Nucleus accumbens (tissue), 56 donors: ENCODE measurements at places on chromosomes 11 and 22.

DNA sequence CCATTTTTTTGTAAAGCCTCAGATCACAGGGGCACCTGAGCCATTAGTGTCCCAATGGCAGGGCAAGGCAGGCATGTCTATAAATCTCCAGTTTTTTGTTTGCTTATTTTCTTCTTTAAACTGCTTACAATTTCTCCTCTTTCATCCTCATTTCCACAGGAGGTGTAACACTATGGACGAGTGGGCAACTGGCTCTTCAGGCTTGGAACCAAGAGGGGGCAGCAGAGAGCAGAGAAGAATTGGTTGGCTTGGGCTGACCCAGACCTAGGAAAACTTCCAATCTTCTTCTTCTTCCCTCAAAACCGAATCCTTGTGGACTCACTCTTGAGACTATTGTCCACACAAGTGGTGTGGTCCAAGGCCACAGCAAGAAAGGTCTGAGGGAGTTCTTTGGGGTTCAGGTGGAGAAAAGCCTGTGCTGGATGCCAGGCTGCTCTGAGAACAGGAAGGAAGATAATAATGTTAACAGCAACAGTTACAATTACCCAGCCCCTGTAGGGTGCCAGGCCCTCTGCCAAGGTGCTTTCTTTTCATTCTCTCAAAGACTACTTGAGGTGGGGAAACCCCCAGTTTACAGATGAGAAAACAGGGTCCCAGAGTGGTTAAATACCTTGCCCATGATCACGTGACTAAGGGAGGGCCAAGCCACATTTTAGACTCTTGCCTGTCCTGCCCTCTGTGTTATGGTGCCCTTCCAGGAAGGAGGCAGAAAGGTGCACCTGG lies 70.7 kb upstream of the E2F8 start:
- peak; percentile 50 for DNase-seq

GRCh38 chr11:60098508-60098907 lies 10.0 kb downstream of the MS4A2 start:
- no peak for DNase-seq

DNA sequence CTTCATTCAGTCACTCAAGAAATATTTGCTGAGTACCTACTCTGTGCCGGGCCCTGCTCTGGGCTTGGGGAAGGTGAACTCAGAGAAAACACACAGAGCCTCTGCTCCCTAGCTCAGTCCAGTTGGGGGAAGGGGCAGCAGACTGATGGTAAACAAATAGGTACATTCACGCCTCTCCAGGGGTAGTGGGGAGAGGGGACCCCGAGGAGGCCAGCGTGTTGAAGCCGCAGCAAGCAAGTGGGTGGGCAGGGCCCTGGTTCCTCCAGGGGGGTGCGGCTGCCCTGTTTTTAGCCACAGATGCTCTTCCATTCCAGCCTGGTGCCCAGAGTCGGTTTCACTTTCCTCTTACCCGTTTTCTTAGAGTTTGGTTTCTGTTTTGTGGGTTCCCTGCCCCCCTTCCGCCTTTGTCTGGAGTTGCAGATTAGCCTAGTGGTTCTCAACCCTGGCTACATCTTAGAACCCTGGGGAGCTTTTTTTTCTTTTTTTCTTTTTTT lies 8.7 kb downstream of the DRAP1 start:
- DNase-seq = no peak

DNA sequence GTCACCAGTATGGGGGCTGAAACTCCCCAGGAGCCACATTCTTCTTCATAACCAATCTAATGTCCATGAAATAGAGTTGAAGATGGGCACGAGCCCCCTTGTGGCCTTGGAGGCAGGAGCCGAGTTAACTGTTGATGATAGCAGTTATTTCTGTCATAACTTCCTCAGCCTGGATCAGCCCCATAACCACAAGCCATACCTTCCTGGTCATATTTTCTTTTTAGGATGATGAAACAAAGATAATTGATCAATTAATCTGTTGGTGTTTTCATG lies 65.0 kb upstream of the TTC12 start:
- no peak for DNase-seq

GRCh38 chr22:32562401-32562800 lies 87.8 kb downstream of the FBXO7 start:
- no peak for DNase-seq
